LoVo (cell line): ENCODE measurements at places on chromosomes 16 and 17.
A peak's percentile ranks its signal among the peaks of the same experiment; 100 is the strongest.

DNA sequence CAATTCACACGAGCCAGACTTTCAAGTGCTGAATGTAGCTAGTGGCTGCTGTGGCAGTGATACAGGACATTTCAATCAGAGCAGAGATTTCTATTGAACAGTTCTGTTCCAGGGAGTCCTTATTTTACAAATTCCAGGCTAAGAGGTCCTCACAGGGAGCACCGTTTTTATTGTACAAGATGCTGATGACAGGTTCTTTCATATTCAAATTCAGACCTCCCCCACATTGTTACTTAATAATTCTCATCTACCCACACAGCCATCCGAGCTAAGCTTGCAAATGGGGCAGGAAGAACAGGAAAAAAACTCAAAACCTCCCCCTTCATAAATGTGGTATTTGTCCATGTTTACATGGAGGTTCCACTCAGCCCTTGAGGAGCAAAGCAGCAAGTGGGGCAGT, 9.8 kb downstream of the GABARAPL2 start:
- DNase-seq = no peak

DNA sequence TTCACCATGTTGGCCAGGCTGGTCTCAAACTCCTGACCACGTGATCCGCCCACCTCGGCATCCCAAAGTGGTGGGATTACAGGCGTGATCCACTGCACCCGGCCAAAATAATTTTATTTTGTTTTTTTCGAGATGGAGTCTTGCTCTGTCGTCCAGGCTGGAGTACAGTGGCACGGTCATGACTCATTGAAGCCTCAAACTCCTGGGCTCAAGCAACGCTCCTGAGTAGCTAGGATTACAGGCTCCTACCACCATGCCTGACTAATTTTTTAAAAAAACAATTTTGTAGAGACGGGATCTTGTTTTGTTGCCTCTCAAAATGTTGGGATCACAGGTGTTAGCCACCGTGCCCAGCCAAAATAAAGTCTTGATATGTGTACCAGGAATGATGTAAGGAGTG, 2.4 kb upstream of the TTLL6 start:
- DNase-seq = no peak

DNA sequence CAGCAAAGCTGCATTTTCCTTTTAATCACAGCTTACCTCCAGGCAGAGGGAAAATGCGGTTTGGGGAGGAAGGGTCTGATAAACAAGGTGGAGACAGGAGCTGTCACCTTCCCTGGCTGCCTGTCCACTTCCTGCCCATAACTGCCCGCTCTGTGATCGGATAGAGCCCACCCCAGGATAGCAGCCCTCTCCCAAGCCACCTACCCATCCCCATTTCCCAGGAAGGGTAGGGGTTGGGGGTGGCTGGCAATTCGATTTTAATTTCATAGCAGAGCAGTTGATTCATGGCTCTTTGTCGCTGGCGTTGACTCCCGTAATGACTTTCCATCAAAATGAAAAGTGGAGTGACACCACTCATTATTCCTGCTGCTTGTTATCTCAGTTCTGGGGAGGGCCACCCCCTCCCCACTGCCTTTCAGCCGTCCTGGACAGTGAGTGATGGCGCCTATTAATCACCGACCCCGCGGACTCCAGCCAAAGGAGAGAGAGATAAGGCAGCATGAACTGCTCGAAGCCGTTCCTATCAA, 11.2 kb downstream of the CDK5RAP3 start:
- DNase-seq = no peak

GRCh38 chr17:57782062-57782490, 37.0 kb upstream of the CCDC182 start:
- DNase-seq = no peak

GRCh38 chr16:46857368-46857945, 26.5 kb upstream of the C16orf87 start:
- DNase-seq = no peak

GRCh38 chr16:85275533-85276249, 163.4 kb upstream of the CIBAR2 start:
- peak; percentile 33 for DNase-seq

- no peak for DNase-seq
Observed at GRCh38 chr17:39600997-39601597, 6.6 kb downstream of the NEUROD2 start.

GRCh38 chr16:17211797-17212196, 259.0 kb downstream of the XYLT1 start:
- no peak for DNase-seq

DNA sequence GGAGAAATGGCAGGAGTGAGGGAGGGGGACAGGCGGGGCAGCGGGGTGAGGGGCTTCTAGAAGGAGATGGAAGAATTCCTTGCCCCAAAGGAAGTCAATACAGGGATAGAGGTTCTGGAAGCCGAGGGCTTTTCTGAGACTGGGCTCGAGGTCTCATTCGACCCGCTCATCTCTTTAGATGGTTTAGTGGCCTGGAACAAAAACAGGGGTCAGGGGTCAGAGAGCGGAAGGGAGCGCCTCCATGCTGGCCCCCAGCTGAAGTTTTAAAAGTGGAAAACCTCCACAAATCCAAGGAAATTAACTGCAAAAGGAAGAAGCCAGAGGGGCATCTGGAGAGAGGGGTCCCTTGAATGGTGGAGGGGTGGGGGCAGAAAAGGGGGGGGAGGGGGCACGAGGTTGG, 72.5 kb downstream of the SRCIN1 start:
- no peak for DNase-seq

DNA sequence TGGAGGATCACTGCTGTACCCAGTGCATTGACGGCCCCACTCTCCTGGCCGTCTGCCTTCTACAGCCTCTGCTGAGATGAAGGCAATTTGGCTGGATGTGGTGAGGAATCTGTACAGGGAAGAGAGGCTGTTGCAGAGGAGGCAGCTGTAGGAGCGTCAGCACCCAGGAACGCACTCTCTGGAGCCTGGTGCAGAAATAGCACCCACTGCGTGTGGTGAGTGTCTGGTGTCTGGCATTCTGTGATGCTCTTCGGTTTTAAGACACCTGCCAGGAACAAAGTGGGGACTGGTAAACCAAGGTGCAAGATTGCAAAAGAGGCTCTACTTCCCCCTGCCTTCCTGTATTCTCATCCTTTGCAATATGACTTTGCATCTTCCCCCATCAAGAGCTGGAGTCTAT, 187.5 kb upstream of the SDK2 start:
- no peak for DNase-seq

GRCh38 chr17:11515901-11516300, 82.4 kb upstream of the DNAH9 start:
- DNase-seq = no peak

DNA sequence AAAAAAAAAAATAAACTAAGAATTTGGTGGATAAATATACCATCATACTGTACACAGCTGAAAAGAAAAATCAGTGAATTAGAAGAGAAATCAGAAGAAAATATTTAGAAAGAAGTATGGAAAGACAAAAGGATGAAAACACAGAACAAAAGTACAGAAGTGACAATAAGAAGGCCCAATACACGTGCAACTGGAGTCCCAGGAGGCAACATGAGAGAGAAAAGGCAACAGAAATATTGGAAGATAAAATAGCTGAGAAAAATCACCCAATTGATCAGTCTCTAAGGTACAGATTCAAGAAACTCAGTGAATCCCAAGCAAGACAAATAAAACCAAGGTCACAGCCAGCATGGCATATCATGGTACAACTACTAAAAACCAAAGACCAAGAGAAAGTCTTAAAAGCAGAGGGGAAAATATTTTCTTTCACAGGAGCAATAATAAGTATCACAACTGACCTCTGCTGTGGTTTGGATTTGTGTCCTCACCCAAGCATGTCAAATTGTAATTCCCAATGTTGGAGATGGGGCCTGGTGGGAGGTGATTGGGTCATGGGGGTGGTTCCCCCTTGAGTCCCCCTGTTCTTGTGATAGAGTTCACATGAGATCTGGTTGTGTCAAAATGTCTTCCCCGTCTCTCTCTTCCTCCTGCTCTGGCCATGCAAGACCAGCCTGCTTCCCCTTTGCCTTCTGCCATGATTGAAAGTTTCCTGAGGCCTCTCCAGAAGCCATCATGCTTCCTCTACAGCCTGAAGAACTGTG, 20.2 kb upstream of the ENGASE start:
- DNase-seq = no peak

DNA sequence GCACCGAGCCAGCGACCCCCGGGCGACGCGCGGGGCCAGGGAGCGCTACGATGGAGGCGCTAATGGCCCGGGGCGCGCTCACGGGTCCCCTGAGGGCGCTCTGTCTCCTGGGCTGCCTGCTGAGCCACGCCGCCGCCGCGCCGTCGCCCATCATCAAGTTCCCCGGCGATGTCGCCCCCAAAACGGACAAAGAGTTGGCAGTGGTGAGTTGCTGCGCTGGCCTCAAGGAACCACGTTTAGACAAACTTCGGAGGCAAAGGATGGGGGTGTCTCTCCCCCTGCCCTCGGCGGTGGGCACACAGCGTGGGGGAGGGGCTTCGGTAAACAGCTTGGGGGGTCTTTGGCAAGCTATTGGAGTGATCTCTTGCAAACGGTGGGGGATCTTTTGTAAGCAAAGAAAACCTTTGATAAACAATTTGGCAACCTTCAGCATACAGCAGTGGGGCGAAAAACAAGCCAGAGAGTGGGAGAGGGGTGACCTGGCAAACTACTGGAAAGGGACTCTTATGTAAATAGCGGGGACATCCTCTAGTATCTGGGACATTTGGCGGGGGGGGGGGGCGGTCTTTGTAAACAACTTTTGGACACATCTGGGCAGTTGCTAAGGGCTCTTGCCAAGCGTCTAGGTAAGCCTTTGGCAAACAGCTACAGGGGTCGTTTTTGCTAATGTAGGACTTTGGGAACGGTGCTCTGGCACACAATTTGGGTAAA, 587 bp downstream of the MMP2 start:
- DNase-seq = no peak

DNA sequence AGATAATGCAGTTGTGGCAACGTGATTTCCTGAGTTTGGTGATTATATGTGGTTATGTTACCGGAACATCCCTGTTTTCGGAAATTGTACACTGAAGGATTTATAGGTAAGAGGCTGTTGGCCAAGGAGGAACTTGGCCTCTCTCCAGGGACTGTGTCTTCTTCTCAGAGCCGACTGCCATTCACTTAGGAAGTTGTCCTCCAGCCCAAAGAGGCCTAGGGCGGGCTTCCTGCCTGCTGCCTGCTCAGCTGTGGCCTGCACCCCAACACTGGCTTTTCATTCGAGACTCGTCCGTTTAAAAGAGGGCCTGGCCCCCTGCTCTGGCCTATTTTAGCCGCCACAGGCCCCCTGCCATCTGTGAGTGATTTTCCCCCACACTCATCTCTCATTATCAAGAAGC, 64.3 kb downstream of the ZDHHC7 start:
- no peak for DNase-seq

DNA sequence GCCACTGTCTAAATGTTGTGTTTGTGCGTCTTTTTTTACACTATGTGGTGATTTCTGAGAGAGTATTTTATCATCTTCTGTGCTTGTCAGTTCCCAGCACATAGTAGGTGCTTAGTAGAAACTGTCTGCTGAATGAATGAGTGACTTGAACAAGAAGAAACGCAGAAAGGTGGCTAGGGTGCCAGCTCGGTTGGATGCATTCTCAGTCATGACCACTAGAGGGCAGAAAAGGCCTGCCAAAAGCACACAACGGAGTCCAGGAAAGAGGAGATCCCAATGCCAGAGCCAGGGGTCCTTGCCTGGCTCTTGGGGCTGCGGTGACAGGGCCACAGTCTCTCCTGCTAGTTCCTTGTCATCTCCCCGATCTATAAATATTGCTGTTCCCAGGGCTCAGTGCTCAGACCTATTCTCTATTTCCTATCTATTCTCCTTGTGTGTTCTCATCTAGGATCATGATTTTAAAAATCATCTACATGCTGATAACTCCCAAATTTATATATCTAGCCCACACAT, 57.3 kb upstream of the CCL1 start:
- peak; percentile 47 for DNase-seq

GRCh38 chr17:17356931-17357270, 53.7 kb downstream of the NT5M start:
- no peak for DNase-seq

DNA sequence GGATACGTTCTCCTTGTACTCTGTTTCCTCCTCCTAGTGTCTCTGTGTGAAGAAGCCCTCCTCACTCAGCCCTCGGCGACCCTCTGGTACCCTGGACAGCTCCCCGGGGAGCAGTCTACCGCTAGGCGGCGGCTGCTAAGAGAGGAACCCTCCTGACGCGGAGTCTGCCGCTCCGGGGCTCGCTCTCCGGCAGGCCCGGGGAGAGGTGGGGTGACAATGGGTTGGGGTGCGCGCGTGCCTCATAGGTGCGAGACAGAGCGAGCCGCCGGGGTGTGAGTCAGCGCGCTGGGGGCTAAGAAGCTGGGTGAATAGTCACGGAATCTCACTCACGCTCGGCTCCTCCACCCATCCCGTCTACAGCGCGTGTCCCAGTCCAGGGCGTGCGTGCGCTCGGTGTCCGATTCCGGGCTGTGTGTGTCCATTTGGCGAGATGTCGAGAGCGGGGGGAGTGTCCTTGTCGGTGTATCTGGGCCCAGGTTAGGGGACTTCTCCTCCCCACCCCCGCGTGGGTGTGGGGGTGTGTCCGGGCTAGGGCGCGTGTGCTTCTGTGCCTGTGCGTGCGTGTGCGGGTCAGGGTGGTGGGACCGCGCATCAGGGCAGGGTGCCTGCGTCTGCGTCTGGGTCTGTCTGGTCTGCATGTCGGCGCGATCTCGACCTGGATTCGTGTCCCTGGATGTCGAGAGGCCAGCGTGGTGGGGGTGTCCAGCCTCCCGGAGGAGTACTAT, 577 bp upstream of the HS3ST2 start:
- DNase-seq = no peak

GRCh38 chr16:11418506-11418905, 73.2 kb downstream of the RMI2 start:
- DNase-seq = no peak

DNA sequence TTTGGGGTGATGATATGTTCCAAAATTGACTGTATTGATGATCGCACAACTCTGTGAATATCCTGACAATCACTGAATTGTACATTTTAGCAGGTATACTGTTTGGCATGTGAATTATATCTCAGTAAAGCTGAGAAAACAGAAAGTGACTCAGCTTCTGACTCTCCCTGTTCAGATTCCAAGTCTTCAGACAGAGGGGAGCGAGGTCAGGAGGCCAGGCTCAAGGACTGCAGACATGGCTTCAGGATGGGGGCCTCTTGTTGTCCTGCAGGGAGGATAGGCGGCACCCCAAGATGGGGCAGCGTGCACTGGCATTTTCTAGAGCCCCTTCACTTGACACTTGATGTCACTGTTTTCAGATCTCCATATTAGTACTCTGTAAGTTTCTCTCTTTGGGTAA, 45.6 kb downstream of the KNOP1 start:
- DNase-seq = no peak

DNA sequence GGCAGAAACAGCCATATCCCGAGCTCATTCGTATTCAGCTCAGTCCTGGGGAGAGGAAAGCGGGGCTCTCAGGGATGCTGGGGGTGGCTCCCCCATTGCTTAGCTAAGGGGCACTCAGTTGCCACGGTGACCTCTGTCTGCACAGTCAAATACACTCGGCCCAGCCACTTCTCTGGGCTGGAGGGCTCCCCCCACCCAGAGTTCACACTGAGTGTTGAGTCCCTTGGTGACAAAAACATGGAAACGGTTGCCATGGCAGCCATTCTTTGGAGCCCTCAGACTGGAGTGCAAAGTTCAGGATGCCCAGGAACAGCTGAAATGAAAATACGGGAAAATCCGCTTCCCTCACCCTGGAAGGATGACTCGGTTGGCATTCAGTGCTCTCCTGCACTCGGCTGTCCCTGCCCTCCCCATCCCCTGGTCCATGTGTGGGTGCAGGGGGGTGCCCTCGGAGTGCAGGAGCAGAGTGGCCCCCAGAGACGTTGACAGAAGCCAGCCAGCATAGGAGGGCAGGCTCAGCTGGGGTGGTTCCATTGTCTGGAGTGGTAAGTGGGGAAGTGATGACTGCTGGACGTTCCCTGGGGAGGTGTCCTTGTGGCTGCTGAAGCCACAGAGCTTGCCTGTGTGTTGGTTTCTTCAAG, 216.5 kb downstream of the NTN1 start:
- DNase-seq = no peak
